AG09309 (cell line): ENCODE measurements at places on chromosomes 11 and 22.

DNA sequence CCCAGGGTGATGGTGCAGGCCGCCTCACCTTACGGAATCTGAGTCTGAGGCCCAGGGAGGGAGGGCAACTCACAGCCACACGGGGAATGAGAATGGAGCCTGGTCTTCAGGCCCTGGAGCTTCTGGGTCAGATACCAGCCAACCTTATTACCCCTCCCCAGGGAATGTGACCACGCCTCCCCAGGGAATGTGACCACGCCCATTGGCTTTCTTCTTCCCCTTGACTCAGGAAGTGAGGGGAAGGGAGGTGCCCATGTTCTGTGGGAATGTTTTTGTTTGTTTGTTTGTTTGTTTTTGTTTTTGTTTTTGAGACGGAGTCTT is 57.5 kb upstream of the RBFOX2 start:
- no peak for DNase-seq

GRCh38 chr11:94926271-94926625 is 47.1 kb downstream of the CWC15 start:
- no peak for DNase-seq

- no peak for DNase-seq
Observed at GRCh38 chr11:78883506-78883905, 308.8 kb upstream of the NARS2 start.

DNA sequence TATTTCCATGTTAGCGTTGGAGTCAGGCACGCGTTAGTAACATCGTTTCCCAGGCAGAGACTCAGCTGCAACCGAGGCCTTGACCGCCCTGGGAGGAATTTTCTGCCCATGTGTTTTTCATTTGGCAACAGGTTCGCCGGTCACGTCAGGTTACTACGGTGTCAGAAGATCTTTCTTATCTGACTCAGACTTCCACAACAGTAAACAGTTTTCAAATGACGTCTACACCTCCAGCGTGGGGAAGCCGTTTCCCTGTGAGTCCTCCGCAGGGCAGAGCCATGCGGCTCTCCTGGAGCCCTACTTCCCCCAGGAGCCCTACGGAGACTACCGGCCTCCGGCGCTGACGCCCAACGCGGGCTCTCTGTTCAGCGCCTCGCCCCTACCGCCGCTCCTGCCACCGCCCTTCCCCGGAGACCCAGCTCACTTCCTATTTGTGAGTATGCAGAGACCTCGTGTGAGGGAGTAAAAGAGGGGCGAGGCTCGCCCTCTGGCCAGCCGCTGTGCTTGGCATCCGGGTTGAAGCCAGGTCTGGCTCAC is 14.3 kb upstream of the POU2AF3 start:
- no peak for DNase-seq

DNA sequence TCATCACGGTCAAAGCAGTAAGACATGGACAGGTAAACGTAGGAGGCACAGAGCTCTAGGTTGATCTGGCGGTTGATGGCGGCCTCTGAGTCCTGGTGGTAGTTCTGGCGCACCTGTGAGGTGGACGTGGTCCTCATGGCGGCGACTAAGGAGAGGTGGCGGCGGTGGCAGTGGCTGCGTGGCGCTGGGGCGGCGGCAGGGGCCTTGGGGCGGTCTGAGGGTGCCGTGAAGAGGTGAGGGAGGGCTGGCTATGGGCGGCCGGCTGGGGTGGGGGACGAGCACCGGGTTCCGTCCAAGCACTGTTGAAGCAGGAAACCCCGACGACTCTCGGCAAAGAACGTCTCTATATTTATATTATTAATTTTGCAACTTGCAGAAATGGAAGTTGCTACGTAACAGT is 85.6 kb downstream of the RSF1 start:
- DNase-seq: no peak

- DNase-seq: peak; percentile 73
Observed at GRCh38 chr11:58905721-58906547, 33.4 kb upstream of the GLYATL1 start.
